ENCODE measurements at places on chromosomes 3 and 15.

GRCh38 chr15:39315206-39315850, 265.6 kb upstream of the THBS1 start:
- no peak for DNase-seq

DNA sequence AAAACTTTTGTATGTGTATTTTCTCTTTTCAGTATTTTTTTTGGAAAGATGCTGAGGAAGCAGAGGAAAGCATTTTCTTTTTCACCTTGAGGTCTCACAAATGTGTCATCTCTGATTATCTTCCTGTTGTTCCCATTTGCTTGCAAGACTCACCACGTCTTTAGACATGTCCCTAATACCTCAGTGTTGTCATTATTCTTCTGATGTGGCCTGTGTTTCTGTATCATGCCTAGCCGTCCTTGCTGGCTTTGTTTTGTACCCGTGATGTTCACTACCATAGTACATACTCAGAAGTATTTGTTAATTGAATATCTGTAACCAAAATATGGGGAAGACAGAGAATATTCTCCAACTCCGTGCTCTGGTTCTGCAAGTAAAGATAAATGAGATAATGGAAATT, 5.0 kb upstream of the P2RY14 start:
- no peak for DNase-seq

DNA sequence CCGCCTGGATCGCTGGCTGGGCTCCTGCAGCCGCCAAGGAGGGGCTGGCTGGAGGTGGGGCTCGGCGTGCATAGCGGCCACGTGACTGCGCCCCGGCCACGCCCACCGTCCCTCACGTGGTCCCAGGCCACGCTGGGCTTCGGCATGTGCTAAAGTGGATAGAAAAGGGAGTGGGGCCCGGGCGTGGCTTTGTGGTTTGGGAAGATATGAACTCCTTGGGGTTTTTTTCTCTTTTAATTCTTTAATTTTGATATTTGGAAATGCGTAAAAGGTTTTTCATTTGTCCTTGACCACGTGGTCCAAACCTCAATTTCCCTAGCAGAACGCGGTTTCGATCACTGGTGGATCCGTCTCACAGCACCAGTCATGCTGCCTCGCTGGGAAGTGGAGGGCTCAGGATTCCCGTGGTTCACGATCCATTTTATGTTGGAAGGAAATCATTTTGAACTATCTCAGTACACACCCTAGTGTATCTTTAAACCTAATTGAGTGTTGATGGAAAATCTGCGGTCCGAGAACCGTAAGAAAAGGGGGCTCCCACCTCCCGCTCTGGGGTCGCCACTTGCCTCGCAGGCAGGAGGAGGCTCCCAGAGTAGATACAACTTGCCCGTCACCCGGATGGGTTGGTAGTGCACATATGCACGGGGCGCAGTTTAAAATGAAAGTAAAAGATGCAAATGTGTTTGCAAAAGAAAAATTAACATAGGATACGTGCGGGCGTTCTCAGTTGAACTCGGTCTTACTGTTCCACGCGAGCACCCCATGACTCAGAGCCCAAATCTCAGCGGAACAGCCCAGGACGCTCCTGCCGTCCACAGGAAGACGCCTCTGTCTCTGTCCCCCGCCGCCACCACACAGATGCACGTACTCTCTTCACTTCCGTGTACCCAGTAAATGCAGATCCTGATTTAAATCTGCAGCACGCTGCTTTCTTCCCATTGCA, 141.9 kb downstream of the PGPEP1L start:
- peak; percentile 73 for DNase-seq

- no peak for DNase-seq
These were observed 207.9 kb upstream of the SATB1 start for GRCh38 chr3:18633002-18633401.

DNA sequence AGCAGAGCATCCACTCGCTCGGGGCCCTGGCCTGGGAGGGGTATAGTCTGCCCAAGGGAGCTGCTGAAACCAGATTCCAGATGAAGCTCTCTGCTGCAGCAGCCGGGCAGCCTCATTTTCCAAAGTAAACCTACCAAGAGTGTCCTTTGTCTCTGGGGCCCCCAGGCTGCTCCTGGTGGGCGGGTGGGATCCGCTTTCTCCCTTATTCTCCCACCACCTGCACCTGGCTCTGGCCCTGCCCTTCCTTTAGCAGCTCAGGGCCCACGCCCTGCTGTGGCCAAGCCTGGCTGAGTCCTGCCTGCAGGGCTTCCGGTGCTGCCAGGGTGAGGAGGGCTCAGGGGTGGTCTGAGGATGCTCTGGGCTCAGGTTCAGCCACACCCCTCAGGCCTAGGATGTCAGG, 13.0 kb downstream of the SCN5A start:
- no peak for DNase-seq
